Substantia nigra (tissue), 51 donors: ENCODE measurements at places on chromosomes 7 and 10.

DNA sequence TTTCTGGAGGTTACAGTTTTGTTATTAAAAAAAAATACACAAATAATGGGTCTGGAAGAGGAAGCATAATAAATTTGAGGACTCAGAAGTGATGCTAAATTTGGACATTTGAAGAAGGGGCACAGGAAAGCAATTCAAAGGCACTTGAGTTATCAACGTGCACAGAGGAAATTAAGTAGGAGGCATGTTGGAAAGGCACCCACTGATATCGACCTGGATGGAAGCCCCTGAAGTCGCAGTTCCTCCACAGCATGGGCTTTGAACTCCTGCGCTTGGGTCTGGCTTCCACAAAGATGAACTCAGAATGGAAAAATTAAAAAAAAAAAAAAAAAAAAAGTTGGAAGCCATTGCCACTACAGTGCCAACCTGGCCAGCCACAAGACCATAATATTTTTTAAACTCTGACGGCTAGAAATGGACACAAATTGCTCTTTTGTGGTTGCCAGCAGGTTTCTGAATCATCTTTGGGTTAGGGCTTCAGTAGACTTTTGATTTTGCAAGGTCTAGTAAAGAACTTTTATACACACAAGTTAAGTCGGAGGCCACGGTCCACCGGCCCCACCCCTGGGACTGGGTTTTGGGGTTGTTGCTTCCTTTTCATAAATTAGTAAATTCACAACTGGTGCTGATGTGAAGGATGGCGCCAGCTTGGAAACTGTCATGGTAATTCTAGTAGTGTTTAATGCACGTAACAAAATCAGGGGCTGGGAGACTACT is 21.6 kb downstream of the JCAD start:
- DNase-seq = no peak

- no peak for DNase-seq
Observed at GRCh38 chr10:6525599-6526165, 54.4 kb downstream of the PRKCQ start.

- no peak for DNase-seq
Observed at GRCh38 chr10:89250865-89251408, 638 bp downstream of the LIPA start.

- no peak for DNase-seq
Observed at GRCh38 chr7:28263622-28264271, 83.2 kb upstream of the JAZF1 start.

- DNase-seq = no peak
Observed at GRCh38 chr10:56383806-56384205, 22.7 kb upstream of the ZWINT start.

DNA sequence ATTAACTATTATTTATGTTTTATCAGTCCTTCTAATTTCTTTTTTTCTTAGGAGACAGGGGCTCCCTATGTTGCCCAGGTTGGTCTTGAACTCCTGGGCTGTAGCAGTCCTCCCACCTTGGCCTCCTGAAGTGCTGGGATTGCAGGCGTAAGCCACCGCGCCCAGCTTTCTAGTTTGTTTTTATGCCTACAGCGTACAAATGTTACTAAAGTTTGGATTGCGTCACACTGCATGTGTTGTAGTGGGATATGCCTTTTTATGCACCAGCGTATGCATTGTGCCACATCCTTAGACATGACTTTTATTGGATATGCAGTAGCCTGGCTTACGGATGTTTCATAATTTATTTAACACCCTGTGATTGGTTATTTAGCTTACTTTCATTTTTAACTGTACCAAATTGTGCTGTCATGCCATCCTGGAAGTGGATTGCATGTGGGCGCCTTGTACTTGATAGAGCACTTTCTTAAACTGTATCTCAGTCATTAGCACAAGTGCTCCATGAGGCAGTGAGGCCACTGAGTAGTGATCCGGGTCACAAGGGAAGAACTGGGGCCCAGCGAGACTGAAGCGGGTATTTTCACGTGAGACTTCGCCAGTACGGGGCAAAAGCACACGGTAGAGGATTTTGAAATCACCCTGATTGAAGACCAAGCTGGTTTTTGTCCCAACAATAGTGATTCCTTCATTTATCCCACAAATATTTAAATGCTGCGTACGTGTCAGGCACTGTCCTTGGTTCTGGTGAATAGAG is 165.0 kb downstream of the MGMT start:
- DNase-seq = no peak

- DNase-seq = no peak
Observed at GRCh38 chr7:2734084-2734686, 46.2 kb downstream of the AMZ1 start.

GRCh38 chr10:21515361-21516241 is 9.9 kb downstream of the SKIDA1 start:
- no peak for DNase-seq

GRCh38 chr10:97774811-97775294 is 3.1 kb upstream of the SFRP5 start:
- DNase-seq = no peak

- DNase-seq = no peak
Observed at GRCh38 chr7:155972247-155972646, 160.0 kb upstream of the SHH start.

DNA sequence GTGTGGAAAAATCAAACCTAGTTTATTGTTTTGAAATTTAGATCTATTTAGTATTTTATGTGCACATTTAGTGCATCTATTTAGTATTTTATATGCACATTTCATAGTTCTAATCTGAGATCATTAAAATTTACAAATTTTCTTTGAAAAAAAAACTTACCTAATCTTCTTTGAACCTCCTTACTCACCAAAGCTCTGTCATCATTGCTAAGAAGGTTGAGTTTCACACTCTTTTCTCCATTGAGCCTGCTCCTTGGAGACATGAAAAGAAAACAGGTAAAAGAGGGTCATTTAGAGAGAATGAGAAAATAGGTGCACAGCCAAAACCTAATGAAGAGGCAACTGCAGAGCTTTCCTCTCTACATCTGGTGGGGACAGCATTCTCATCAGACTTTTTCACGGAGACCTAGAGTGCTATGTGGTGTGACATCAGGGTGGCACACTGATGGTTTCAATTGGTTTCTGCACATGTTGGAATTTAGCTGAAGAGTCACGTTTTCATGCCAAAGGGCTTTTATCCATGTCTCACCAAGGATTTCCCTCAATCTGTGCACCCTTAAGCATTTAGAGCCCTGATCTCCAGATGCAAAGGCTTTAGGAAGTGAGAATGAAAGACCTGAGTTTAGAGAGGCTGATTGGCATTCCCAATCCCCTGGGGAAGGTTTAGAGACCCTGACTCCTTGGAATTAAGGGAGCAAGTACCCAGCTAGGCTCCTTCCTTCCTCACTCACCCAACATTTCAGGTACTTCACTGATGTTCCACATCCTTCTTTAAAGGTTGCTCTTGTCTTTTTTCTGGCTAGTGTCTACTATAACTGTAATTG is 89.2 kb upstream of the CAPZA2 start:
- no peak for DNase-seq

GRCh38 chr7:81070956-81071355 is 152.1 kb upstream of the SEMA3C start:
- no peak for DNase-seq

DNA sequence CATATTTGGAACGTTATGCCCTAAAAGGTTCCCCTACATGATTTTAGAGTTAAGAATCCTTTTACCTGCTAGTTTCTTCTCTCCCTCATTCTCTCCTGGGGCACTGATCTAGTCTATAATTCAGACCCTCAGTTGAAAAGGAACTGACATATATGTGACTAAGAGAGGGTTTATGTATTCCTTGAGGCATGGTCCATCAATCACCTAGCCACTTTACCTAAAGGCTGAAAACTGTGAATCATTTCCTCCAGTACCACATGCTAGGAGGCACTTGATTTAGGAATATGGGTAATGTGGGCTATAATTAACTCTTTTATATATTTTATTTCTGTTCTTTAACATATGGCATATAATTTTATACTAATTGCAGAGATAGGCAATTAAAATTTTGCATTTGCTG is 303.5 kb downstream of the BBS9 start:
- DNase-seq = no peak

- DNase-seq = no peak
Observed at GRCh38 chr10:106931159-106931852, 233.2 kb downstream of the SORCS1 start.

GRCh38 chr7:108164342-108164741 is 34.2 kb upstream of the LAMB4 start:
- no peak for DNase-seq

- no peak for DNase-seq
Observed at GRCh38 chr10:121754666-121755065, 156.4 kb upstream of the FGFR2 start.

DNA sequence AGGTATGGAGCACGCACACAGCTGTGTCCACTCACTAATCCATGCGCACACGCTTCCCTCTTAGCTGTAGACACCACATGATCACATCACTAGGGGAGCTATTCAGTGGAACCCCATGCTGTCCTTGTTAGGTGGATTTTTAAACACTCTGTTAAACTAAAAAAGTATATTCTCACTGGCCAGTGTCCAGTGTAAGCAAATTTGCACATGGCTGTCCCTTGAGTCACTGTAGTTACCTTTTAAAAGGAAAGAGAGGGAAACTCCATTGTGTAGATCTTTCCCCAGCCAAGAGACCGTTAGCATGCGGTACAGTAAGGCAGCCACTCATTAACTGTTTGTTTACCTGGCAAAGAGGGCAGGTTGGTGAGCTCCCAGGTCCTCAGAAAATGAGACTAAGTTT is 81.6 kb upstream of the INSYN2A start:
- no peak for DNase-seq

DNA sequence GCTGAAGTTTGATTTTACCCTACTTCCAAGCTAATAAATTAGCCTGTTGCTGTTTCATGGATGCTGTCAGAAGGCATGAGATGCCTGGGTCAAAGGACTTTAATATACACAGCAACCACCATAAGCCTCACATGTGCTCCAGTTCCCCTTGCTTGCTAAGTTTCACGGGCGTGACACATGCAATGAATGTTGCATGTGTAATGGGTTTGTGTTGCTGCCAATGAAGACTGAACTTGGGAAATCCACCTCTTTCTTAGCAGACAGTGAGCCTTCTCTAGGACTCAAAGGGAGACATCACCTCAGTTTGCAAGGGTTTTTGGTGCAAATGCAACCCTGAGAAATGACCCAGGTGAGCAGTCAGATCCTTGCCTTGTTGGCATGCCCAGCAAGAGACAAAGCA is 505.5 kb upstream of the PODXL start:
- DNase-seq = no peak

DNA sequence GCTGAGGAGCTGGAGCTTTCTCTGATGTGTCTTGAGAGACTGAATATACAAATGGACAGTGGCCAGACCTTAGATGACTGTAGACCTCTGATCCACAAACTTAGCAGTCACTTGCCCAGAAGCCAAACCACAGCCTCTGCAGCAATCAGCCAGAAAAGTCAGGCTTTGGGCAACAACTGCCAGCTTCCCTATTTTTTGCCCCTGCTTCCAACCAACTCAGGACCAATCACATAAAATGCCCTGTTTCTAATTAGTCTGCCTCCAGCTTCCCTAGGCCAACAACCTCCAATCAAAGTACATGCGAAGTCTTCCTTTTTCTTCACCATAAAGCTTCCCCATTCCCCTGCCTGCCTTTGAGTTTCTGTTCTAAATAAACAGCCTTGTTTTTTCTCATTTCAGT is 37.8 kb upstream of the CACUL1 start:
- peak; percentile 11 for DNase-seq

DNA sequence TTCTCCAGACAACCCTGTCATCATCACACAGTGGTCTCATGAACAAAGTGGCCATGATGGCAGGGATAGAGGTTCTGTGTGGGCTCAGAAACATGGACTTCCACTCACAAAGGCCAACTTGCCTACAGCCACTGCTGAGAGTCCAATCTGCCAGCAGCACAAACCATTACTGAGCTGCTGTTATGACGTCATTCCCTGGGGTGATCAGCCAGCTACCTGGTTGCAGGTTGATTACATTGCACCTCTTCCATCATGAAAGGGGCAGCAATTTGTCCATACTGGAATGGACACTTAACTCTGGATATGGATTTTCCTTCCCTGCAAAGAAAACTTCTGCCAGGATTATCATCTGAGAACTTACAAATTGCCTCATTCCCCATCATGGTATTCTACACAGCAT is 1275.9 kb downstream of the TYW1 start:
- no peak for DNase-seq

- no peak for DNase-seq
Observed at GRCh38 chr10:124387078-124387874, 31.4 kb downstream of the OAT start.

GRCh38 chr7:23787272-23787671 is 77.3 kb downstream of the STK31 start:
- DNase-seq = no peak

DNA sequence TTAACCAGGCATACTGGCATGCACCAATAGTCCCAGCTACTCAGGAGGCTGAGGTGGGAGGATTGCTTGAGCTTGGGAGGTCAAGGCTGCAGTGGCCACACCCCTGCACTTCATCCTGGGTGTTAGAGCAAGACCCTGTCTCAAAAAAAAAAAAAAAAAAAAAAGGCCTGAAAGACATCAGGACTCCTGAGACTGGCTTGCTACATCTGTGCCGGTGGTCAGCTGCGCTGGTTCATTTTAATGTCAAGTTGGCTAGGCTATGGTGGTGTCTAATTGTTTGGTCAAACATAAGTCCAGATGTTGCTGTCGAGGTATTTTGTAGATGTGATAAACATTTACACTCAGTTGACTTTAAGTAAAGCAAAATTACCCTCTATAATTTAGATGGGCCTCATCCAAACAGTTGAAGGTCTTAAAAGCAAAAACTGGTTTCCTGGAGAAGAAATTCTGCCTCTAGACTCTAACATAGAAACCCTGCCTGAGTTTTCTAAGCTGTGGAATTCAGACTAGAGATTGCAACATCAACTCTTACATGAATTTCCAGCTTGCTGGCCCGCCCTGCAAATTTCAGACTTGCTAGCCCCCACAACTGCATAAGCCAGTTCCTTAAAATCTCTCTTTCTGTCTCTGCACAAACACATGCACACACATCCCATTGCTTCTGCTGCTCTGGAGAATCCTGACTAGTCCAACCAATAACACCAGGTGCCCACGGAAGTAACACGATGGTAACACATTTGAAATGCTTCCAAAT is 18.2 kb downstream of the MYOF start:
- DNase-seq = no peak

DNA sequence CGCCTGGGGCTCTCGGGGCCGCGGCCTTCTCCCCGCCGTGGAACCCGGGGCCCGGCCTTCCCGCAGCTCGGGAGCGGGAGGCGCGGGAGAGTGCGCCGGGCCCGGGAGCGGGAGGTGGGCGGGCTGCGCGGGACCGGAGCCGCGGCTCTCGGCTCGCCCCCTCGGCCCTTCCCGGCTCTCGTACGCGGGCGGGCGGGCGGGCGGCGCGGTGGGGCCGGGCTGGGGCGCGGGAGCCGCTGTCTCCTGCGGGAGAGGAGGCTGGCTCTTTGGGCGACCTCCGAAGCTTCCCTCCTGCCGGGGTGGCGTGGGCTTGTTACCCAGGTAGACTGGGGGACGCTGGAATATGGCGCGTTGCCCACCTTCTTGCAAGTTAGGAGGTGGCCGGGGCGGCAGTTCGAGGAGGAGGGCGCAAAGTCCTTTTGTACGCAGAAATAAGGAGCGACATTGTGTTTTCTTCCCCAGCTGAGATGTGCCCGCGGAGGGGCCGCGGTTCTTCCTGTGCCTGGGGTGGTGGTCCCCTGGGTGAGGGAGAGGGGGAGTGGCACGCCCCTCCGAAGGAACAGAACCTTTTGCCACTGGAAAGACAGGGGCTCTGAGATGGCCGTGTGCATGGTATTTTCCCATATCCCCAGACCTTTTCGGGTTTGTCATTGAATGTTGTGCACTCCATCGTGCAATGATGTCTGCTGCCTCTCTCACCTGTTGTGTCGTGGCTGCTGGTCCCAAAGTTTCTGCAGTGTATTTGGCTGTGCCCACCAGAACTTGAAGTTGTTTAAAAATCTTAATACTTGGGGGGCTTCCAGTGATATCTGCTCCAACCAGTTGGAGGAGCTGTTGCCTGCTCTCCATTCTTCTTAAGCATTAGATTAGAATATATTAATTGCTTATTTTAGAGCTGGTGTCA is 844 bp downstream of the NRF1 start:
- no peak for DNase-seq
